ENCODE measurements at places on chromosomes 7 and 10. TPM values are rescaled to one million over a fixed set of nuclear protein-coding genes. Genes with fewer than 3 reads are reported as not detected.
A peak's percentile ranks its signal among the peaks of the same experiment; 100 is the strongest.

The RASSF4 gene
- 13.1 TPM for total RNA-seq

The GNGT1 gene
- not detected for total RNA-seq

The ACSM6 gene
- total RNA-seq, result not detected

DNA sequence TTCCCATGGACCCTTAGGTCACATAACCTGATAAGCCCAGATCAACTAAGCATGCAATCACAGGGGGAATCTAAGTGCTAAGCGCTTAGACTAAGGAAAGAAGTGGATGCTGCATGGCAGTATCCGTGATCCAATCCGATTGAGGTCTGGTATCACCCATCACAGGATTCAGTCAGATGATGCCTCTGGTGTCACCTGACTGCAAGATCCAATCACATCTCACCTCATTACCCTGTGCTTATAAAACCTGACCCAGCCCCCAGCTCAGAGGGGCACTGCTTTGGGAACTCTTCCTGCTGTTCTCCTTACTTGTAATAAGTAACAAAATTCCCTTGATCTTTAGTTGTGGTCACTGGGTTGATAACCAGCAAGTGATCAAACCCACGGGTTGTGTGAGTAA lies 84.7 kb upstream of the TMEM168 start:
- no peak for DNase-seq

DNA sequence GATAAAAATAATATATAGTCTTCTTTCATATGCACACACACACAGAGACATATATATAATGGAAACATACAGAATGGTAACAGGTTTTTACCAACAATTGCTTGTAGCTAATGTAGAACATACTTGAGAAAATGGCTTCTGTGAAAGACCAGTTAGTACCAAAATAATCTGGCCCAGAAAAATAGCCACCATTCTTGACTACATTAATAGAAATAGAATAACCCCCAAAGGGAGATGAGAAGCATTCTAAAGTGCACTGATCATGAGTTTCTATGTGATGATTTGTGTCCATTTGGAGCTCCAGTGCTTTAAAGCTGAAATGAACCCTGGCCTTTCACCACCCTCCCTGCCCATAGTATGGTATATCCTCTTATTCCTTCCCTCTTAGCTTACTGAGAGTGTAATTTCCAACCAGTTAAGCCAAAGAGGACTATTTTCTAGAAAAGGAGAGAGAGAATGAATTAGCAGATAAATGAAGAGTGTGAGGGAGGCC lies 22.9 kb upstream of the IFIT2 start:
- no peak for DNase-seq

GRCh38 chr10:7901256-7901655 lies 83.0 kb downstream of the TAF3 start:
- no peak for DNase-seq

DNA sequence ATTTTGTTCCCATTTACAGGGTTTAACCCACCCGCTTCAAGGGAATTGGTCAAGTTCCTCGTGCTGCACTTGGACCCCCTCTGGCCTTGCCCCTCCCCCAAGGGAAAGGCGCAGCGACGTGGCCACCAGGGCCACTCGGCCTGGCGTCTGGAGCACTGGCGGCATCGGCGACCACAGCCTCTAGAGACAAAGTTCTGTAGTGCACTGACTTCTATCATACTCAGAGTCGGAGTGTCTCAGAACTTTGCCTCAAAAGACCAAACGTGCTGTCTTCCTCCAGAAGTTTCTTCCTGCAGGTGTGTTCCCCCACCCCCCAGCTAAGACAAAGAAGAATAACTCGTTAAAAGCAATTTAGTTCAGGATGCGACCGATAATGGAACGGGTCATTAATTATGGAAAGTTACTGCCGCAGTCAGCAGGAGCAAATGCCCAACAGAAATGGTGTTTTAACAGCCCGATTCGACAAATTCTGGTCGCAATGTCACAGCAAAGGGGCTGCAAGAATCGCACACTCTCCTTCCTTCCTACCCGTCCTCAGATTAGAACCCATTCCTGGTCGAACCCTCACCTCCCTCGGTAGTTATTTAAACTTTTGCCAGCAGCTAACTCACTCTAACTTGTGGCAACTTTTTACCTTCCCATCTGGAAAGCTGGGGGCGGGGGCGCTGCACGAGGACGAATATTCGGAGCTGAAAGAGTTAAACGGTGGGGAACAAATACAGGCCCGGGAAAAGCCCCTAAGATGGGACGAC lies 202.1 kb upstream of the NFE2L3 start:
- DNase-seq, result no peak

DNA sequence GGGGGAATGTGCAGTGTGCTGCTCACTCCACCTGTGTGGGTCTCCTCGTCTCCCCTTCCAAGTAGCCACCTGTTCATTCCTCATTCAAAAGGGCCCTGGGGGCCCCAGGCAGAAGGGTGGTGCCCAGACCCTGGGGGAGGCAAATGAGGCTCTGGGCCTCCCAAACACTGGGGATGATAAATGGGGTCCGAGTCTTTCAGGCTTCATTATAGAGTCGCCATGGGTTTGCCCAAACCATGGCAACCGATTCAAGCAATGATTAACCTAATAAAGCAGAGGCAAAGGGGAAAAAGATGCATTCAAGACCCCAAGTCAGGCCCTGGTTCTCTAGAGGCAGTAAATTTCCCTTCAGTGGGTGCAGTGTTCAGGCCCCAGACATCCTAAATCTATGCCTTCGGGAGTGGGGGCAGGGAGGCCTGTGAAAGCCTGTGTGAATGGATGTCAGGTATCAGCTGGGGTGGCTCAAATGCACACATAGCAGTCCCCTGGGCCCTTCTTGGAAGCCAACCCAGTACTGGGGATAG lies 10.4 kb downstream of the NEUROG3 start:
- no peak for DNase-seq

- DNase-seq, result no peak
Measured at GRCh38 chr7:96306385-96307125, 15.3 kb downstream of the SLC25A13 start.

GRCh38 chr10:75607576-75607975 lies 176.2 kb downstream of the LRMDA start:
- DNase-seq, result no peak

DNA sequence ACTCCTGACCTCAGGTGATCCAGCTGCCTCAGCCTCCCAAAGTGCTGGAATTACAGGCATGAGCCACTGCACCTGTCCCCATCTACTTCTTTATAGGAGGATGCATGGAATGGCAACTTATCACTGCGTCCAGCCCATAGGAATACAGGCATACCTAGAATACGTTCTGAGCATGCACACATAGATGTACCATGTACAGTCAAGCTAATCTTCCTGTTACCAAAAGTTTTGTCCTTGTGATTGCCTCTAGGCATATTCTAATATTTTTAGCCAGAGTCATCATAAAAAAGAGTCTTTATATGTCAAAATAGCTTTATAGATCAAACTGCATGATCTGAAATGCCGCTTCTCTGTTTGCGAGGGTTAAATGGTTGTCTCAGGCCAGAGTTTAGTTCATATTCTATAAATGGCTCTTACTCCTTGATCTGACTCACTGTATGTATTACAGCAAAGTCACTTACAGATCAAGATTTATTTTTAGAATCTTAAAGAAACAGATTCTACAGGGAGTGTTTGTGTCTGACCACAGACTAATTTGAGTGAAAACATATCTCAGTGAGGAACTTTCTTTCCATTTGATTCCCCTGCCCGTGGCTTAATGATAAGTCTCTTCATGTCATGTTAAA lies 210.9 kb downstream of the CREB5 start:
- no peak for DNase-seq

DNA sequence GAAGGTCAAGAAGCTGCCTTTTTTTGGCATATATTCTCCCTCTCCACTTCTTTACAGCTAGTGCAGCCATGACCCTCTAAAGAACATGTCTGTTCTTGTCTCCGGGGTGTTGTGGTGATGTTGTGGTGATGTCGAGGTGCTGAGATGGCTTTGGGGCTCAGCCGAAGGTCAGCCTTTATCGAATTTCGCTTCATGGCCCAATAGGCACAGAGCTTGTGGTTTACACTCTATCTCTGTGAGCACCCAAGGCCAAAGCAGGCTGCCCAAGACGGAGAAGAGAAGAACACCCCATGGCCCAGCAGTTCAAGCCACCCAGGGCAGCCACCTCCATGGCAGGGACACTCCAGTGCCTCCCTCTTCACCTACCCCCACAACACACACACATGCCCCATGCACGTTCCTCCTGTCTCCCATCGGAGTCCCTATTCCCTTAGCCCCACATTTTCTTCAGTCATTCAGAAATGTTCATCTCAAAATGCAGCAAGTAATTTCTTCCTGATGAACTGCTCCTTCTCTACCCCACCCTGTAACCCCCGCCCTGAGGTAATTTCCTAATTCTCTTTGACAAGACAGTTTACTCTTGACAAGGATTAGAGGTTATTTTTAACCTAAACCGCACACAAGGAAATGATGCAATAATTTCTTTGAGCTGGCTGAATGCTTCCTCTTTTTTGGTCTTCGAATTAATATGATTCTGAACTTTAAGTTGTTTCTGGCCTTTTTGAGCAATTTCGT lies 18.6 kb upstream of the ADRB1 start:
- no peak for DNase-seq

GRCh38 chr10:47401874-47402640 lies 18.0 kb upstream of the ZNF488 start:
- DNase-seq, result peak; percentile 6

DNA sequence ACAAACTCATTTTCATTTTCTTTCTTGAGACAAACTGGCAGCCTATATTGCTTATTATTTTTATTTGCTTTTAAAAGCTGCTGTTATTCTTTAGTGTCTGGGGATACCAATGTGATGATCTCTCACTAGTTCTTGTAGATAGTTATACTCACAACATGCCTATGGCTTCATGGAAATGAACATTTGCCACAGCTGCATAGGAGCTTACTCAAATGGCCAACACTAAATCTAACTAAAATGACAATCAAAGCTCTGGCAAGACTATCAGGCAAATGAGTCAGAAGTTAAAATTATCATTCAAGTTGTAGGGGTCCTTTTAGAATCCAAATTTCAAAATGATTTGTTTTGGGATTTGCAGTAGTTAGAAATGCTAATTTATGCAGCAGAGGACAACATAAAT lies 225.9 kb downstream of the ANK3 start:
- DNase-seq, result no peak

DNA sequence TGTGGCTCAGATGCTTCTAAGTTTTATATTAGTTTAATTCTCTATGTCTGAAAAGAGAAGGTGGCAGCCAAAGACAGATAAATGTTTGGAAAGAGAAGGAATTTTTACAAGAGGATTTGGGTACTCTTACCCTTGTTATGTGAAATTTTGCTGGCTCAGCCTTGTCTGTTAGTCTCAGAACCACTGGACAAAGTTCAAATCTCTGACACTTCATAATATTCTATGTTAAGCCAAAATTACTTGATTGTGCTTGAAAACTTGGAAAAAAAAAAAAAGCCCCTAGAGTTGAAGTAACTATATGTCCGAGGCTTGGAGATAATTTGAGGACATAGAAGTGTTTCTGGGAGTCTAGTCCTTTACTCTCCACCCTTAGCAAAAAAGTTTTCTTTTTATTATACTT lies 1079.3 kb upstream of the LRRTM3 start:
- no peak for DNase-seq

DNA sequence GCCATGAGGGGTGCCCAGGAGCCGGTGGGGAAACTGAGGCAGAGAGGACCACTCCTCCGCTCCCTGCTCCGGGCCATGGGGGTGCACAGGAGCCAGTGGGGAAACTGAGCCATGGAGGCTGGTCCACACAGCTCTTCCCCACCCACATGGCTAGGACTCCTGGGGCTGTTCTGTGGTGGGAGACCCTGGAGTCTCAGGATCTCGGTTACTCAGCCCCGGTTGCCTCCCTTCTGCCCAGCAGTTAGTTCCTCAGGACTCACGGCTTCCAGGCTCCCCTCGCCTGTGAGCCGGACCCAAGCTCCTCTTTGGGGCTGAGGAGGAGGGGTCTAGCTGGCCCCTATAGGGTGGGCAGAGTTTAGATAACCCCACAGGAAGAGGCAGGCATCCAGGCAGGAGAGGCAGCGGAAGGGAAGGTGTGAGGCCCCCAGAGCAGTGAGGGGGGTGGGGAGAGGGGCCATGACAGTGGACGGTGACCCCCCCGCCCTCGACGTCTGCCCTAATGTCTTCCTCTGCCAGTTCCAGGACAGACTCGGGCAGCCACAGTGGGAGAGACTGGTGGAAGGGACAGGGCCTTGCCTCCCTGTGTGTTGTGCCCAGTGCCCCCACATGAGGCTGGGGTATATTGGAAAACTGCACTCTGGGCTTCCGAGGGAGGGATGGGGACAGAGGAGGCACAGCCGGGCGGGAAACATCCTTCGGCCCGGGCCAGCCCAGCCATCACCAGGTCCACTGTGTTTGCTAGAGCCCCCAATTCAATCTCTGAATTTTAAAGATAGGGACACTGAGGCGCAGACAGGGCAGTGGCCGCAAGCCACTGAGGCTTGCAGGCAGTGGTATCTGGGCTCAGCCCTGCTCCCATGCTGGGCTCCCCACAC lies 4.3 kb downstream of the ELFN1 start:
- no peak for DNase-seq

GRCh38 chr7:49644396-49645166 lies 128.9 kb upstream of the VWC2 start:
- DNase-seq, result no peak

DNA sequence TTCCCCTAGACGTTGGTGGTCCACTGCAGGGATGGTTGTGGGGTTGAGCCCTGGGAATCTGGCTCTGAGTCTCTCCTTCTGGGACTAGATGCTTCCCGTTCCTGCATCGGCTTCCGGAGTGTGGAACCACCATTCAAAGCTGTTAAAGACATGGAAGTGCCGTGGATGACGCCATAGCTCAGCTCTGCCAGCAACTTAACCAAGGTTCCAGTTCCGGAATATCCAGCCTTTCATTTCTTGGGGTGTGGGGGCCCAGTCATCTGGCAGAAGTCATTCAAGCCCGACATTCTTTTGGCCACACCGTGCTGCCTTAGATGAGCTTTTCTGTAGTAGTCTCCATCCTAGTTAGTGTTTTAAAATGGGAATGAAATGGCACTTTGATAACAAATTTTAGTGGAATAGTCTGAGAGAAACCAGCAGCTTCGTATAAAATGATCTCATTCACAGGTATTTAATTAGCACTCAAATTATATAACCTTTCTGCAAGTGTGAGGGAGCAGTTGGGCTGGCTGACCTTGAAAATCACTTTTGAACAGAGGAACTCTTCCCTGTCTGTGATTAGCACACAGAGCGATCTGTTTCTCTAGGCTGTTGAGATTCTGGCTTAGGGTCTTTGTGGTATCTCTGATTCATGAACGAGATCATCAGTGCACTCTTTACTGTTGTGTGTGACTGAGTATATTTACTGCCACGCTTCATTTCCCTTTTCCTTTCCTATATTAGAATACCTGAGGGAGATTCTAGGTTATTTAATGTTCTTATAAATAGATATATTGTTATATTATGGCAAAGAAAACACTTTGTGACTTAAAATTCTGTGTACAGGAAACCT lies 19.9 kb downstream of the LMTK2 start:
- DNase-seq, result no peak

DNA sequence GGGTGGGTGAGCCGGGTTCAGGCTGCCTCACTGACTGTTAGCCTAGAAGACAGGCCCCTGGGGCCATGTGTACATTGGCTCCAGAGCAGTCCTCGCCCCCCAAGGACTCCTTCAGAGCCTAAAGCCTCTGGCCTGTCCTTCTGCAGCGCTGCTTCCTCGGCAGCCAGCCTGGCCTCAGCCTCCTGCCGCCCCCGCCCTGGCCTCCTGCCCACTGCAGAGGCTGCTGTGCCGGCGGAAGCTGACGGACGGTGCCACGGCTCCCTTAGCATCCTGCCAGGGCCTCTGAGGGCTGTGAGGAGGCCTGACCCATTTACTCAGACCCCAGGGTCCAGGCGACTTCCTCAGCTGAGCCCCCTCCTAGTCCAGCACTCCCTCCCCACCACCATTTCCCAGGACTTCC lies 4.9 kb downstream of the SRRM3 start:
- peak; percentile 46 for DNase-seq

All from dermis blood vessel endothelial cell (primary cell).